ENCODE measurements at places on chromosomes 11 and 22.
A peak's percentile ranks its signal among the peaks of the same experiment; 100 is the strongest.

DNA sequence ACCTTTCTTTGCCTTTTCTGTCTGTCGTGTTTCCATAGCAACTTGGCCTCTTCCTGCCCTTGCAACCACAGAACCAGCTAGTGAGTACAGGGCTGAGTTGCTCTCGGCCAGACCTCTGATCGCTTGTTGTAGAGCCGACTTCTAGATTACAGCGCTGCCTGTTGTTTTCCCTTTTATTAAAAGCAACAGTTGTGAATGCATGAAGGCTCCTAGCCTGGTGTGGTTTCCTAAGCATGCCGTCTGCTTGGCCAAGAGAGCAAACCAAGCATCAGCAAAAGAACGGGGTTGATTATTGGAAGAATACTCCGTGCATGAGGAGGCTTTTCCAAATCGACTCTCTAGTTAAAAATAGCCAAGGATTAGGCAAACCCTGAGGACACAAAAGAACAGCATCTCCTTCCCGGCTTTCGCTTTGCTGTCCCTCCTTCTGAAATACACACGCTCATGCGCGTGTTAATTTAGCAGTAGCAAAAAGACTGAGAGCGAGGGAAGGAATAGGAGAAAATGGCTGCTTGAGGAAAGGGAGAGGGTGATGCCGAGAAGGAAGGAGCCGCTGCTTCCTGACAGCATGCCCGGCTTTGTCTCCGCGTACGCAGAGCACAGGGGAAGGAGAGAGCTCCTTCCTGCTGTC is 71.5 kb upstream of the TTC12 start:
- DNase-seq, result no peak

DNA sequence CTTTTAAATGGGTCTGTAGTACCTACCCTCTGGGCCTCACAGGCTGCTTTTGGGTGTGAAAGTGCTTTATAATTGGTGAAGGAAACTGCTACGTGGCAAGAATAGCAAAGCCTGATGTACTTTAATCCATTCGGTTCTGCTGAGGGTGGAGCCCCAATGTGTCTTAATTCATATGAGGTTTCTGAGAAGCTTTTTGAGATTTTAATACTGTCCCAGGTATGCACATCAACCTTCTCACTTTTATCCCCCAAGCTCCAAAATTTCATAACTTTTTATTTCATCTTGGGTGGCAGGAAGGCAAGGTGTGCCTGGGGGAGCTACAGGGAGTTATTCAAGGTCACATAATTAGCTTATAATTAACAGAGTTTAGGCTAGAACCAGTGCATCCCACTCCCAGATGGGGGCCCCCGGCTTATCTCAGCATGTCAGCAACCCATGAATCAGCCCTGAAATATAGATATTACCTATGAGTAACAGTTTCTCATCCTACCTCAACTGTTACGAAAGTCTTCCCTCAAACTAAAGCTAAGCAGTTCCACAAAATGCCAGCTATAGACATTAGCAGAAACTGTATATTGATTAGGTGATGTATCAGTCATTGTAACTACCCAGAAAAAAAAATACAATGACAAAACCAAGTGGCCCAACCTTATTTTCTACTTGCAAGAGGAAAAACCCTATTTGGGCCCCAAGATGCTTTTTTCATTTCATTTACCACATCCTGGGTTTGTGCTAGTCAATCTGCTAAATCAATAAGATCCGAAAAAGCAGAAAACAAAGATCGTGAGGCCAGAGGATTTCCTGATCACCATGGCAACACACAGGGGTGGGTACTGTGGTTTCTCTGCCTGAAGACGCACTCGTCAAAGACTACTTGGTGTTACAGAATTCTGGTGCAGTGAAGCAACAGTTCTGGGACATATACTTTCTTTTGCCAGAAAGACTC is 26.7 kb downstream of the CD44 start:
- DNase-seq, result peak; percentile 94

DNA sequence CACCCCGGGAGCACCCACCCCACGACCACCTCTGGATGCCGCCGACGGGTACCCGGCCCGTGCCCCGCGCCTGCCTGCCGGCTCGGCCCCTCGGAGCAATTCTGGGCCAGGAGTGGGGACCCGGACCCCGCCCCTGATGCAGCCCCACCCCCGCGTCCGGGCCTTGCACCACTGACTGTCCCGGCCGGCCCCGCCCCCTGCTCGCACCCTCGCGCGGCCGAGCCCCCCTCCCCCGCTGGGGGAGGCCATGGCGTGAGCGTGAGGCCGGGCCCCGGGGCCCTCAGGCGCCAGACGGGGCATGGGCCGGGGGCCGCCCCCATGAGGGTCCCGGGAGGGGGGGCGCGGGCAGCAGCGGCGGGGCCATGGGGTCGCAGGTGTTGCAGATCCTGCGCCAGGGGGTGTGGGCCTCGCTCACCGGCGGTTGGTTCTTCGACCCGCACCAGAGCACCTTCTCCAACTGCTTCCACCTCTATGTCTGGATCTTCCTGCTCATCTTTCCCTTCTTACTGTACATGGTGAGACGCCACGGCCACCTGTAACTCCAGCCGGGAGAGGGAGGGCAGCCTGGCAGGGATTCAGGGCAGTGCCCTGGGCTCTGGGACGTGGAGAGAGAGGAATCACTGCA is 486 bp downstream of the PCNX3 start:
- no peak for DNase-seq

- DNase-seq, result no peak
Measured at GRCh38 chr11:46438211-46438610, 46.6 kb upstream of the CHRM4 start.
